ENCODE measurements at places on chromosomes 6 and 20.

- ATAC-seq, result peak; percentile 91
Measured at GRCh38 chr20:5548902-5549599, 201.2 kb upstream of the SHLD1 start.

DNA sequence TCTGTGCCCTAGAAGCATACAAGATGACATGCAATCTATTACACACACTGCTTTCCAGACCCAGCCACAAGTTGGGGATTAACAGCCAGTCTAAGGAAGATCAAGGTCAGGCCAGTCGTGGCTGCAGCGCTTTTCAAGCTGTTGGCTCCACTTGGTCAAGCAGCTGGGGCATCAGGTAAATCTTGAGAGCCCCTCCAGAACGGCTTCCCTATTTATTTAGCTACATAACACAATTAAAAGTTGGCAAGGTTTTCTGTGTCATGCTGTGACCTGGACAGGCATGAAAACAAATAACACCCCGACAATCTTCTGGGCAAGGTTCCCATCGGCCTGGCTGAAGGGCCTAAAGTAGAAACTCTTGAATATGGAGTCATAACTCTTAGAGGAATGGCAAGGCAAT is 524.3 kb downstream of the PRKN start:
- no peak for ATAC-seq

- no peak for ATAC-seq
Measured at GRCh38 chr6:170130771-170131241, 160.1 kb downstream of the DLL1 start.

DNA sequence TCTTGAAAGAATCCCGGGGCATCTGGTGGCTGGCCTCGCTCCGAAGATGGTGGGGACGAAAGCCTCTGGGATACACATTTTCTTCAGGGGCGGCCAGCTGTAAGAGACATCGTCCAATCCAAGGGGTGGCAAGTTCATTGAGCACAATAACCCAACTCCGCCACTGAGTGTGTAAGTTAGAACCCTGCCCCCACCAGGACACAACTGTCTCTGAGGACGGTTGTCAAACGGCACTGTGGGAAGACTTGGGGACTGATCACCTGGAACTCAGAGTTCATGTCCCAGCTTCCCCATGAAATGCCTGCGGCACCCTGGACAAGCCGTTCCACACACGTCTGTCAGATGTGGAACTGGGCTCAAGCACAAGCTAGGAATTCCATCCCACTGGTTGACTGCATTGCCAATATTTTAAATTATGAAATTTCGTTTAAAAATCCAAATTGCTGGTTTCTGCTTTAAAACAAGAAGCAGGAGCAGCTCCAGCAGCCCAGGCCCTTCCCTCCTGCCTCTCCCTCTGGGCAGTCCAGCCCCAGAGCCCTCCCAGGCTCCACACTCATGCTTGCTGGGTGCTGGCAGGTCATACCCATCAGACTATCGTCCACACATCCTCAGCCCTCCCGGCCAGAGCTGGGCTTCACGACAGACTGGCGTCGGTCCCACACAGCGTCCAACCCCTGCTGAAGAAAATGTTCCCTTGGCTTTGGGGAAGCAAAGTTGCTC is 80.9 kb upstream of the AFDN start:
- ATAC-seq, result no peak

GRCh38 chr6:56173228-56173627 is 74.2 kb downstream of the COL21A1 start:
- ATAC-seq, result no peak

DNA sequence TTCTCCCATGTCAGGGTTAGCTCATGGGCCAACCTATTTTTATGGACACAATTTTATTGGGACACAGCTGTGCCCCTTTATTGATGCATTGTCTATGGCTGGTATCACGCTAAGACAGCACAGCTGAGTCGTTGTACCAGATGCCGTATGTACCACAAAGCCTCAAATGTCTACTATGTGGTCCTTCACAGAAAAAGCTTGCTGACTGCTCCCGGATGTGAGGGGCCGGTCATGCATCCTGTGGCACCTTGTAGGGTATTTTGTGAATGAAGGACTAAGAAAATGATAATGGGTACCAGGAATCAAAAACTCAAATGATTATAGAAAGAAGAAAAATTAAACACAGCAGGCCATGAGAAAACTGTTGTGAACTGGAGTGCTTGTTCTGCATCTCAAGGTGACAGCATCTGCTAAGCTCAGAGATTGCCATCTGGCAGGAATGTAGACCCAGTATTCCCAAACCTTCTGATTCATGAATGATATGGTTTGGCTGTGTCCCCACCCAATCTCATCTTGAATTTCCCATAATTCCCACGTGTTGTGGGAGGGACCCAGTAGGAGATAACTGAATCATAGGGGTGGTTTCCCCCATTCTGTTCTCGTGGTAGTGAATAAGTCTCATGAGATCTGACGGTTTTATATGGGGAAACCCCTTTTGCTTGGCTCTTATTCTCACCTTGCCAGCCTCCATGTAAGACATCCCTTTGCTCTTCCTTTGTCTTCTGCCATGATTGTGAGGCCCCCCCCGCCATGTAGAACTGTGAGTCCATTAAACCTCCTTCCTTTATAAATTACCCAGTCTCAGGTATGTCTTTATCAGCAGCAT is 248.5 kb downstream of the TSHZ2 start:
- ATAC-seq, result no peak

DNA sequence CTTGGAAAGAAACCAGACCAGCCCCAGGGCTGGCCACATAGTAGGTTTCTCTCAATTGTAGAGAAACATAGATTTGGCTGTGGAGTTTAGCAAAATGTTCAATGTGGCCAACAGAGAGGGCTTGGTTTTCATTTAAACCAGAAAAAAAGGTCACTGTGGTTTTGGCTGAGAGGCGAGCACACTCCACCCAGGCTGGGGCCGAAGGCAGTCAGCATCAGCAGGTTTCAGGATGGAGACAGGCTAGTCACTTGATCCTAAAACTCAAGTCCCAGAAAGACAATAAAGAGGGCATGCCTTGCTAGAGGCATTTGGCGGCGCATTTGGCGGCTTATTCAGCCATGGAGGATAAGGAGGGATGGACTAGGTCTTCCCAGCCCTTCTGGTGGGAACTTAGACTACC is 73.1 kb downstream of the PRND start:
- ATAC-seq, result no peak

GRCh38 chr6:96888745-96889144 is 8.9 kb downstream of the NDUFAF4 start:
- ATAC-seq, result no peak

DNA sequence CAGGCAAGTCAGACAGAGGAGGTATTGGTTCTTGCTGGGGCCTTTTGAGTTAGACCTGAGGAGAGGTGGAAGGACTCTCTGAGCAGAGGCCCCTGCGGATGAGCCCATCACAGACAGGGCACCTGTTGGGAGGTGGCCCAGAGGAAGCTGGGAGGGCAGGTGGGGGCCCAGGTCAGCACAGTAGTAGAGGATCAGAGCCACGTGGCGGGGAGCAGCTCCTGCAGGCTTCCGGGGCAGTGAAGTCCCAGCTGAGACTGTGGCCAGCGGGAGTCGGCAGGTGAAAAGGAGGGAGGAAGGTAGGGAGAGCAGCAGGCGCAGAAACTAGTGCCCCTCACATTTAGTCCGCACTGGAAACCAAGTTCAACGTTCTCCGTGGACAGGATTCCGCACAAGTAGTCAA is 61.8 kb downstream of the RSPH3 start:
- ATAC-seq, result no peak

GRCh38 chr6:101146389-101146788 is 247.1 kb upstream of the GRIK2 start:
- no peak for ATAC-seq

- peak; percentile 48 for ATAC-seq
Measured at GRCh38 chr6:95203153-95203754, 374.1 kb upstream of the MANEA start.

DNA sequence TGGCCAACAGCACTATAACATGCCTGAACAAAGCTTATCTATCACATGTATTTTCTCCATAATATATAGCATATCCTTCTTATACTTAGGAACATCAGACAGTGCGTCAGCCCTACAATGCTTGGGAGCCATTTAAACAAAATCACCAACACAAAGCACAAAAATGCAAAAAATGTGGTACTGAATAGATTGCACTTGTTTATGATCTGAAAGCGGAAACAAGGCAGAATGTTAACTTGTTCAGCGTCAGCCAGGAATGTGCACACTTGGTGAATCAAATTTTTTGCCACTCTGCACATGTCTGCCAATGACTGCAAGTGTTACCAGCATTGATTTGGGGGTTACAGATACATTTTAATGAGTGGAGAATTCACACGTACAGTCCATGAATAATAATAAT is 14.8 kb downstream of the SLC35A1 start:
- ATAC-seq, result no peak

DNA sequence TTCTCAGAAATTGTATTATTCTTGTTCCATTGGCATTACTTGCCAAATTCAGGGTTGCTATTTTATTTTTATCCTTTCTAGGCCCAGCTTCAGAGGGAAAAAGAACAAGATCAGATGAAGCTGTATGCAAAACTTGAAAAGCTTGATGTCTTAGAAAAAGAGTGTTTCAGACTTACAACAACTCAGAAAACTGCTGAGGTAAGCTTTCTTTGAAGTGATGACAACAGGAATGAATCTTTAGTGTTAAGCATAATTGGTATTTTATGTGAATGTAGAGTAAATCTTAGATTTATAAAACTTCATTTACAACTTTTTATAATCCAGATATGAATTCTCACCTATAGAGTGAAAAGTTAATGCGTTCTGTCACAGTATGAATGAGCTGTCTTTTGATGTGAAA is 58.4 kb downstream of the CEP57L1 start:
- no peak for ATAC-seq

DNA sequence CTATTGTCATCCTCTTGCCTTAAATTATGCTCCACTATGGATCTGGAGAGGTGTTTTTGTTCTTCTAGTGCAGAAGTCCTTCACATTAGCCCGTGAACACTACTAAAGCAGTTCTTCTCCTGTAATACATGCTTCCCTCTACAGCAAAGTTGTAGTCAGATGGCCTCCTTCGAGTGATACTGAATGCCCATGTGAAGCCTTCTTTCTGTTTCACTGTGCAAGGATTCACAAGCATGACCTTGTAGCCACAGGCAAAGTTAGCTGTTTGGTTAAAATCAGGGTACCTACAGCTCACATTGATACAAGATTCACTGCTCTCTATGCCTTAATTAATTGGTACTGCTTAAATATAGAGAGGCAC is 47.6 kb downstream of the ARHGAP18 start:
- ATAC-seq, result no peak

DNA sequence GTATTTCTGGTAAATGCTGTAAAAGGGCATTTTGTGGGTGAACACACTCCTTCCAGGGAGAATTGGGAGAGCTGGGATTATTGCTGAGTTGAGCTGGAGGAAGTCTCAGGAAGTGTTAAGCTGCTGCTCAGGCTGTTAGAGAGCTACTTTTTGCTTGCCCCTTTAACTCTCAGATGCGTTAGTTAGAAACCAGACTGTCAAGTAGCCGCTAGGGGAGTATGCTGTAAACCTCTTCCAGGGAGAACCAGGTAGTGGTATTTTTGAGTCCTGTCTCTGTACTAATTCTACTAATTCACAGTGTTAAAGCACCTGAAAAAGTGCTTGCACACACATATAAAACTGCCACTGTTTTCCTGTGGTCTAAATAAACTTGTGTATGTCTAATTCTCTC is 6.6 kb upstream of the GFRAL start:
- no peak for ATAC-seq

DNA sequence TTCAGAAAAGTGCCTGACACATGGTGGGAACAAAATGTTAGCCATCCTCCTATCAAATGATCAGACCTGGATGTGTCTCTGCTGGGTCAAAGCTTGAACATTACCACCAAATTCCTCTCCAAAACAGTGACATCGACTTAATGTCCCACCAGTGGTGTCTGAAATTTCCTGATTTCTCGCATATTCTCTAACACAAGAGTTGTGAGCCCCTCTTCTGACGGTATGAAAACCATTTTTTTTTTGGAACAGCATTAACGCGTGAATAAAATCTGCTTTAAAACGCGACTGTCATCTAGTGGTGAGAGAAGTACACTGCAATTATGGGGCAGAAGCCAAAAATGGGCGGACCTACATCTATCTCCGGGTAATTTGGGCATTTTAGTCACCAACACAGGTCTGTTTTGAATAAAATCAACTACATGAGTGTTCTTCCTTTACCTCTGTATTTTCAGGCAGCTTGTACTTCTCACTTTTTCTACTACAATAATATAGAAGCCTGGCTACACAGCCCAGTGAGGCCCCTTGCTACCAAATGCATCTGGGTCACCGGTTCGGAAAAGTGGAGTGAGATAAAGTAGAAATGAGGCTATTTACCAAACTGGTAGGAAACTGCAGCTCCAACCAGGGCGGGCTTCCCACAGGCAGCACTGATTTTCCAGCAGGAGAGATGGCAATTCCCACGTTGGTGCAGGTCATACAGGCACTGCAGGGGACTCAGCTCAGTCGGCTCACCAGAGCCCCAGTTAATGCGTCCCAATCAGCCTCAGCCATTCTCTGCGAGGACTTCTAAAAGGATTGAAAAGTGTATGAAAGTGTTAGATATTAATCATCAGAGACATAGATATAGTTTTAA is 27.4 kb downstream of the MGME1 start:
- ATAC-seq, result peak; percentile 55

- no peak for ATAC-seq
Measured at GRCh38 chr6:20564777-20565176, 30.5 kb downstream of the CDKAL1 start.

- ATAC-seq, result no peak
Measured at GRCh38 chr6:131065112-131065823, 2.2 kb upstream of the EPB41L2 start.

- ATAC-seq, result no peak
Measured at GRCh38 chr6:42359021-42359420, 92.7 kb downstream of the TRERF1 start.

- peak; percentile 73 for ATAC-seq
Measured at GRCh38 chr6:44593539-44593944, 206.0 kb downstream of the CDC5L start.

DNA sequence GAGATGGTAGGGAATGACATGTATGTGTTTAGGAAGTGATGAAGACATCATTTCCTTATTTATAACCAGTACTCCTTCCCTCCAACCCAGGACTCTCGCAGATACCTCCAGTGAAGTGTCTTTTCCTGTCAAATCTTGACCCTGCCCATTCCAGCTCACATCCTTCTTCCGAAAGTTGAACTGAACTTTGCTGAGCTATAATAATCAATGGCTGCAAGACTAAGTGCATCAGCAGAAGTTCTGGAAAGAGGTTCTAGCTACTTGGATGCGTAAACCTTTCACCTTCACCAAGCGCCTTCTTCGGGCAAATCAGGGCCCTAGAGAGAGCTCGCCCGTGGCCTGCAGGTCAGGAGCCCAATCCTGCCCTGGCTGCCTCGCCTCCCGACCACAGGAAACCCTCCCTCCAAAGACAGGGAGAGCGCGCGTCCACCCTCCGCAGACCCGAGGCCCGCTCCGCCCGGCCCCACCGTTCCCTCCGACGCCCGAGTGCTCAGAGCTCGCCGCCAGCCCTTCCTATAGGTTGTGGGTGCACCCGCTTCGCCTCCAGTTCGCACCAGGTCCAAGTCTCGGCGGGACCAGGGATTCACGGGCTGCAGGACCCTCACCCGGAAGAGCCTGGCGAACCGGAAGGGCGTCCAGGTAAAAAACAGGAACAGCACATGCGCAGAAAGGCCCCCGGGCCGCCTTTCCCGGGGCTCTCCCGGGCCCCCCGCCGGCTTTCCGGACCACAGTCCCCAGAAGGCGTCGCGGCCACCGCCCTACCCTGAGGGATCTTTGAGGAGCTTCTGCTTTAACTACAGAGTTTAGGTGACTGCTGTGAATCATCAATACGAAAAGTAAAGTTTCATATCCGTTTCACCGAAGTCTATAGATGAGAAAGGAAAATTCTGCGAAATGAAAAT is at the start of gene ZNF334:
Gene ZNF334, minus strand, starts transcription at position 617 of the 902 bp plus-strand sequence. CDS start 1,457 bp downstream, outside the sequence.
- ATAC-seq, result peak; percentile 93

- ATAC-seq, result no peak
Measured at GRCh38 chr6:15256538-15257271, 10.8 kb downstream of the JARID2 start.

- ATAC-seq, result no peak
Measured at GRCh38 chr20:57313230-57313629, 16.4 kb upstream of the SPO11 start.
